Esophagus muscularis mucosa (tissue), 4 donors: ENCODE measurements at places on chromosomes 2 and 18. TPM values are rescaled to one million over a fixed set of nuclear protein-coding genes. Genes with fewer than 3 reads are reported as not detected.

Gene LIMS4
- 2.7 TPM for total RNA-seq

Gene LMAN2L
- 22.1 TPM for total RNA-seq

Gene SH3RF3
- total RNA-seq: 9.6 TPM

- DNase-seq: no peak
Observed at GRCh38 chr2:199850218-199850717, 724 bp downstream of the FTCDNL1 start.

DNA sequence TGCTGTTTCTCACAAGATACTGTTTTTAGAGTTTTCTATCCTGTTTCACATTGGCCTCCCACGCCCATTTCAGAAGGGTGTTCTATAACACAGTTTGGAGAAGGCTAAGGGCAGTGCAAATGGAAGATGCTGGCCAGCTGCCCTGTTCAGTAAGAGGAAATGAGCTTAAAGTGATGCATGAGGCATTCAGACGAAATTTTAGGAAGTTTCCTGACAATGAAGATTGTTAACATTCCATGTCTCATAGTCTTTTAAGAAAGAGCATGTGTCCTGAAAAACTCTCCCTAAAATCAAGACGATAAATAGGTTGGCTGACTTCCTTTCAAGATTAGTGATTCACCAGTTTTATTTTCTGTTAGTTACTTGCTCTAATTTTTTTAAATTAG is 484.2 kb upstream of the NRP2 start:
- no peak for DNase-seq

DNA sequence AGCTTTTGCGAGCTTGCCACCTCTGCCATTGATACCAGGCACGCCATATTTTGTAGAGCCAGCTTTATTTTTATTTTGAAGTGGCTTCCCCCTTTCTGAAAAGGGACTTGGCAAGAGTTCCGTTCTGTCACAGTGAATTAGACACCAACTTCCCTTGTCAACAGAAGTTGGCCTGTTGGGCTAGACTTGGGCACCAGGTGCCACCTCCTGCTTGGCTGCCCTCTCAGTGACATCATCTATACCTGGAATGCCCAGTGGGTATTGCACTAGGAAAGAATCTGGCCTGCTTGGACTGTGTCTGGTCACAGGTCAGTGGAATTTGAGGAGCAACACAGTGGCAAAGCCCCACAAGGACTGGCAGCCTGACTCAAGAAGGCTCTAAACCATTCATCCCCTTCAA is 101.0 kb downstream of the BCL2L11 start:
- DNase-seq: peak; percentile 31

- DNase-seq: peak; percentile 81
Observed at GRCh38 chr18:7096838-7097237, 20.8 kb downstream of the LAMA1 start.

DNA sequence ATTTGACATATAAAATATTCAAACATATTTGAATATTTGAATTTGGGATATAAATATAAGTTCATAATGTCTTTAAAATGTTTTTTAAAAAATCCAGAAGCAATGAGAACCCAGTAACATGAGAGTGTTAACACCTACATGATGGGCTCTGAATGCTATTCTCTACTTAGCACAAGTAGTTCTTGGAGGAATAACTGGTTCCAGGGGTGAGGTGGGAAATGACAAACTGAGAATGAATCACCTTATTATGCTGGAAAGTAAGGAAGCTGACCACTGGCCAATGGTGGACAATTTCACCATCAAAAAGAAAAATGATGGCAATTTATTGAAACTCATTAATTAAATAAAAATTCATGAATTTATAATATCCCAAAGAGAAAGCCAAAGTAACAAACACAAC is 79.6 kb upstream of the NABP1 start:
- DNase-seq: no peak

GRCh38 chr2:226772389-226773179 is 27.0 kb downstream of the IRS1 start:
- DNase-seq: no peak

- DNase-seq: no peak
Observed at GRCh38 chr18:78683191-78684010, 296.2 kb upstream of the SALL3 start.

- no peak for DNase-seq
Observed at GRCh38 chr18:6022074-6022444, 126.7 kb upstream of the TMEM200C start.

- DNase-seq: no peak
Observed at GRCh38 chr2:219901155-219901554, 273.7 kb downstream of the SLC4A3 start.

DNA sequence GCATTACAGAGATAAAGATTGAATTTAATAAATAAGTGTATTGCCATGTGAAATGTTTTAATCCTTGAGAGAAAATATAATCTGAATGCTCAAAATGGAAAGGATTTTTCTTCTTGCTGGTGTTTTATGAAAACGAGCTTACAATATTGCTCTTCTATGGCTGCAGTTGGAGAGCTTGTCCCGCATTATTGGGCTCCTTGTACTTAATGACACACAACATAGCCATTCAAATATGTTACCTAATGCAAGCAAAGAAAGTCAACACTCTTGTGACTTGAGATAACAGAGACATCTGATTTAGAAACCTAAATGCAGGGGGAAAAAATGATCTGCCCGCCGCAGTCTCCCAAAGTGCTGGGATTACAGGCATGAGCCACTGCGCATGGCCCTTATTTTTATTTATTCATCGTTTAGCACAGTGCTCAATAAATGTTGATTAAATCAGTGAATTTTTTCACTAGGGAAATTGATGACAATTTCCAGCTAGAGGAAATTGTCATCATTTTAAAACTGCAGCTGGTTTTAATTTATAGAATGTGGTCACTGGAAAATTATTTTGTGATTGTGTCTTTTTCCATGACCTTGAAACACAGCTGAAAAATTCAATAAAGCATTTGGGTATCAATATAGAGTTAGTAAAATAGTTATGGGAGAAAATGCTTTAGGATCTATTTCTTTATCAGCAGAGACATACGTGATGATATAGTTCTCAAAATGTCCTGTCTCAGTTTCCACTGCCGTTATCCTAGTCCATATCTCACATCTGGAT is 2.4 kb upstream of the PRKD3 start:
- DNase-seq: no peak

- DNase-seq: no peak
Observed at GRCh38 chr2:52083214-52083613, 1051.3 kb upstream of the NRXN1 start.

- DNase-seq: no peak
Observed at GRCh38 chr18:255171-255570, 12.7 kb downstream of the THOC1 start.

- no peak for DNase-seq
Observed at GRCh38 chr2:49426996-49427395, 272.7 kb upstream of the FSHR start.
